ENCODE measurements at places on chromosomes 3 and 15.

GRCh38 chr3:165852191-165852590 lies 15.0 kb upstream of the BCHE start:
- no peak for DNase-seq

DNA sequence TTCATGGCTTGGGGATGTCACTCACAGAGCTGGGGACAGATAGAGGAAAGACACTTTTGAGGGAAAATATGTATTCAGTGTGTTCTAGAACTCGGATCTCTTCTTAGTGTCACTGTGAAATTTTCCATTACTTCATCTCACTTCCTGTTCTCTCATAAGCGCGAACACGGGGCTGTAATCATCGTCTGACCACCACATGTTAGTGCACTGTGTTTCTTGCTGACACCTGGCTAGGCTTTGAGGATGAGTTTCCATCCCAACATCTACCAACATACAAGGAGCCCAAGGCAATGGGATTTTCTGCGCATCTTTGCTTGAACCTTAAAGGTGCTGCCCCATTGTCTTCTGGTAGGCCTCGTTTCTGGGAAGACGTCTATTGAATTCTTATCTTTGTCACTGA lies 84.0 kb downstream of the LIPC start:
- no peak for DNase-seq

DNA sequence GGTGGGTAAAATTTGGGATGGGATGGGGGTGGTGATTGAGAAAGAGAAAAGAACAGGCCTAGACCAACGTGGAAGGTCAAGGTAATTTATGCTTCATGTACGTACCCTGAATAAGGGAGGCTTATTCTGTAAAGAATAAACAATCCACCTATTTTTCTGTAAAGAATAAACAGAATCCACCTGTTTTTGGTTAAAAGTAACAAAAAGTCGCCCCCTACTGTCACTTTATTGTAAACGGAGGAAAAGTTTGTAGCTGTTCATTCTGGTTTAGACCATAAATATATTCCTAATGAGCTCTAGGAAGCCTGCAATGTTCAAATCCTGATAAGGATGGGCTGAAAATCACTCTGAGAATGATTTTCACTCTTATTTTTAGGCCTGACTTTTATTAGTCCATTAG lies 23.5 kb upstream of the SQOR start:
- DNase-seq: no peak

- no peak for DNase-seq
These were observed 243.9 kb downstream of the FAM43A start for GRCh38 chr3:194929578-194929960.

- no peak for DNase-seq
These were observed 401 bp downstream of the RAMAC start for GRCh38 chr15:82986442-82986780.
